ENCODE measurements at places on chromosomes 3 and 15.

- peak; percentile 61 for DNase-seq
These were observed 30.3 kb downstream of the ARL14 start for GRCh38 chr3:160707187-160707794.

DNA sequence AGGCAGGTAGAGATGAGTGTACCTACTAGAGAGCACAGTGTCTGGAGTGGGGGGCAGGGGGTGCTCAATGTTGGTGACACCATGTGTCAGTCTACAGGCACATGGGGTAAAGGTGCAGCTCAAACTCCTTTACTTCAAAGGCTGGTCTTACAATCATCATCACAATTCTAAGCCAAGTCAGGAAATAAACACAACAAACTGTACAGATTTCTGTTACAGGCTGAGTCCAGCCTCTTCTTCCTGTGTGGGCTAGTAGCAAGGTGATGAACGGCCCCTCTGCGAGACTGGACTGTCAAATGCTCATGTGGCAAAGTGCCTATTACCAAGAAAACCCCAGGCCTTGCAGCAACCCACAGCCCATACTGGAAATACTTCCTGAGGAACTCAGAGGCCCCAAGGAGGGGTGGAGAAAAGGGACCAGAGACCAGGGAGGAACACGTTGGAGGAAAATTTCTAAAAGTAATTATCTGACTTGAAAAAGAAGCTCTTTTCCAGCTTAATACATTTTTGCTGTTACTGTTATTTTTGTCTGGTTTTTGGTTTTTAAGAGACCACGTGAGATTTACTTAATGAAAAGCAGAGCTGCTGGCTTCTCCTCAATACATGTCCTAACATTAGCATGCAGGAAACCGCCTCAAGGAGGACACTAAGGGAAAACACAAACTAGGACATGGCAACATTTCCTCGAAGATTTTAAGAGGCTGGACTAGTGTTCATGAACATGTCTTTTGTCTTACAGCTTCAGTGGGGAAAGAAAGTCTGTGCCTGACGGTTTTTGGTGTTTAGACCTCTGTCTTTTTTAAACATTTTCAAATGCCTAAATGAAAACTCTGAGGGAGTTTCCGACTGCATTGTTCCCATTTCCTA is 29.5 kb downstream of the TBC1D2B start:
- peak; percentile 84 for DNase-seq

GRCh38 chr3:139307601-139308555 is 35.9 kb upstream of the MRPS22 start:
- DNase-seq = no peak

- no peak for DNase-seq
These were observed 8.0 kb downstream of the TMEM45A start for GRCh38 chr3:100500320-100500880.

- peak; percentile 68 for DNase-seq
These were observed 2.4 kb upstream of the SKIC8 start for GRCh38 chr15:78301828-78302227.

GRCh38 chr3:37197810-37198371 is 23.5 kb upstream of the LRRFIP2 start:
- DNase-seq = peak; percentile 51

DNA sequence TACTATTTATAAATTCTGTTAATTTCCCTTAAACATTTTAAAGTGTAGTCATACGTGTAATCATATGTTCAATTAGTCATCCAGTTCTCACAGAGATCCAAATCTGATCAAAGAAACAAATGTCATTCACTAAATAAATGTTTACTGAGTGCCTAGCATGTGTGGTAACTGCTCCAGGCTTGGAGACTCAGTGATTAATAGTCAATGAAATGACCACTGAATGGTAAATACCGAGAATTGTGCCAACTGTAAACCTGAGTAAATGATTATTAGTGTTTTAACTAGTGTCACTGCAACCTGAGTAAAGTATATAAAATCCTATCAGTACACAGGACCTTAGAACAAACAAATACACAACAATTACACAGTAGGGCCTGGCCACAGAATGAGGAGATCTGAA is 52.3 kb downstream of the SH3GL3 start:
- DNase-seq = no peak

DNA sequence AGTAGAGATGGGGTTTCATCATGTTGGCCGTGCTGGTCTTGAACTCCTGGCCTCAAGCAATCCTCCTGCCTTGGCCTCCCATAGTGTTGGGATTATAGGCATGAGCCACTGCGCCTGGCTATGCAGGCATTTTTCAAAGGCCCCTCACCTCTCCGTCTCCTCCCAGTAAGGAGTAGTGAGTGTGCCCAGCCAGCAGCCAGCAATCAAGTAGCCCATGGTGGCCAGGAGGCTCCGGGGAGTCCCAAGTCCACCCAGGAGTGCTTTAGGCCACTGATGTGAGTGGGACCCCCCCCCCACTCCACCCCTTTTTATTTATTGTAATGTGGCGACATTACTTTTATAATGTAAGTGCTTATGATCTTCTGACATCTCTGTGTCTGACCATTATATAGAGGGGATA is 8.1 kb downstream of the ISG20 start:
- DNase-seq = no peak

- no peak for DNase-seq
These were observed 21.0 kb upstream of the CGNL1 start for GRCh38 chr15:57355259-57355658.

DNA sequence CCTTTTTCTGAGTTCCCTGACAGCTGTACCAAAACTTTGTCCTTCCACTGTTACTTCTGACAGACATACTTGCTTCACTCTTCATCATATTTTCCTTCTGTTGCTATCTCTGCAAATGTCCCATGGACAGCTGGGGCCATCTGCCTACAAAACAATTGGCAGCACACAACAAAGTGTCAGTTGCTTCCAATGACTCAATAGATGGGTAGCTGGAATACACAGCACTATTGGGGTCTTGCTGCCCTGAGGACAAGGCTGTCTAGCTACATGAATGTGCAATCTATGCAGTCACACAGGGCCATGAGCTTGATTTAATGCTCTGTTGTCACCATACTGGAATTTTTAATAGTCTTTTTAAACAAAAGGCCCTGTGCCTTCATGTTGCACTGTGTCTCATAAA is 192.8 kb downstream of the DTWD1 start:
- no peak for DNase-seq

GRCh38 chr3:128383316-128384235 is 83.1 kb downstream of the DNAJB8 start:
- DNase-seq = peak; percentile 72

DNA sequence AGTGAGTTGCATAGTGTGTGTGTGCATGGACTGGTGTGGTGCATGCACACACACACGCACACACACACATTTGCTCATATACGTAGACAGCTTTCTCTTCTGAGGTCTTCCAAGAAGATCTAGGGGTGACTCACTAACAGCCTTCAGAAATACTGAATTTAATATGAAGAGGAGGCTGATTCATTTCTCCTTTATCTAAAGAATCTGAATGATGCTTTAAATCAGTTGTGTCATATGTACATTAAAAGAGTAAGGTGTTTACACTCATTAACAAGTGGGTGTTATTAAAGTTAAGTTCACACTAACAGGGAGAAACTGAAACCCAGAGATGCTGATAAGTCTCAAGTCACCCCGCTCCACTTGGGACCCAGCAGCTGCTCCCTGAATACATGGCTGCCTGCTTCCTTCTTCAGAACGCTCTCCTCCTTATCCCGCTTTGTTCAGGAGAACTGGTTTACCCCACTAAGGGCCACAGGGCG is 22.0 kb downstream of the TMPRSS7 start:
- DNase-seq = peak; percentile 18

GRCh38 chr15:36897834-36898233 is 202.5 kb downstream of the MEIS2 start:
- no peak for DNase-seq

- peak; percentile 12 for DNase-seq
These were observed 163.8 kb downstream of the RSRC1 start for GRCh38 chr3:158273656-158274055.
